ENCODE measurements at places on chromosomes 5 and 9.

DNA sequence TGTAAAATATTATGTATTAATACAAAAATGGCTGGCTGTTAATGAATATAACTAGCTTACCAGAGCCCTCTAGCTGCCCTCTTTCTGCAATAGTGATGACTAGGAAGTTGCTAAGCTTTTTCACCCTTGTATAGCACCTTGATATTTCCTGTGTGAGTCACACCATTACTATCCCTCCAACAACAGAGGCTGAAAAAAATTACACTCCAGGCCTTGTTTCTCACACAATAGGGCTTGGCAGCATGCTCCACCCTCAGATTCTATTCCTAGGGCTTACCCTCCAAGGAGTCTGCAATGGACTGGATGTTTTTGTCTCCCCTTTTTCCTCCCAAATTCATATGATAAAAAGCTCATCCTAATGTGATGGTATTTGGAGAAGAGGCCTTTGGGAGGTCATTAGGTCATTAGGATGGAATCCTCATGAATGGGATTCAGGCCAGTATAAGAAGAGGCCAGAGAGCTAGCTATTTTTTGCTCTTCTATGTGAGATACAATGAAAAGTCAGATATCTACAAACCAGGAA is 184.6 kb upstream of the MAP1B start:
- DNase-seq = no peak

- no peak for DNase-seq
Observed at GRCh38 chr5:144260121-144260520, 89.4 kb downstream of the KCTD16 start.

- DNase-seq = no peak
Observed at GRCh38 chr9:34363619-34364351, 12.9 kb downstream of the MYORG start.

DNA sequence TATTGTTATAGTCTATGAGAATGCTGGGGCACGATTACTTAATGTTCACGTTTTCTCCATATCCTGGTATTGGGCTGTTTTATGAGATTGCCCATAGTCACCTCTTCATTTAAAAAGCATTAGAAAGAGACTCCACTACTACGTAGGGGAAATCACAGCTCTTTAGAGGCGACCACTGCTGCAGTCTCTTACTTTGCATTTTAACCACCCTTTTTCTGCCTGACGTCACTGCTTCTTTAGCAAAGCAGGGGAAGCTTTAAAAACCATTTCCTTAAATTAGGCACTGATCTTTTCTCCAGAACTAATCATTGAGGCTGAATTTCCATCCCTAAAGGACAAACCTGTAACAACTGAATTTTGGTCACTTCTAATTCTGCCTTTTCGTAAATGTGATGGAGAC is 38.9 kb downstream of the ZNF608 start:
- no peak for DNase-seq

GRCh38 chr5:163505049-163505367 is 411 bp upstream of the MAT2B start:
- no peak for DNase-seq

- no peak for DNase-seq
Observed at GRCh38 chr5:179836225-179837019, 15.7 kb downstream of the SQSTM1 start.

- DNase-seq = no peak
Observed at GRCh38 chr5:16626696-16627264, 10.0 kb upstream of the RETREG1 start.

DNA sequence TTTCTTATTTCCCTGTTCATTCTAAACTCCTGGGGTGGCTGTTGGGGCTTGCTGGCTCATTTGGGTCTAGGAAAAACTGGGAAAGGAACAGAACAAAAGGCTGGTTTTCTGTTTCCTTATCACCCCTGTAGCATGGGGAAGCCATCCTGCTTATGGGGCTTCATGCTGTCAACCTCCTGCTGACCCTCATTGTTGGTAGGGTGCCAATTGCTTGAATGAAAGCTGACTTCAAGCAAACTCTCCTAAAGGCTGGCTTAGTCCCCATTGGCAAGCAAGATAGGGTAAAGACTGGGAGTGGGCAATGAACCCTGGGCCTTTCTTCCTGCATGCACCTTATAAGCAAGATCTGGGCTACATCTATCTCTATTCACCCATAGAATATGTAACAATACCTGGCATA is 511.6 kb downstream of the DMAC1 start:
- no peak for DNase-seq

GRCh38 chr9:110081395-110081794 is 126.6 kb downstream of the C9orf152 start:
- DNase-seq = no peak

DNA sequence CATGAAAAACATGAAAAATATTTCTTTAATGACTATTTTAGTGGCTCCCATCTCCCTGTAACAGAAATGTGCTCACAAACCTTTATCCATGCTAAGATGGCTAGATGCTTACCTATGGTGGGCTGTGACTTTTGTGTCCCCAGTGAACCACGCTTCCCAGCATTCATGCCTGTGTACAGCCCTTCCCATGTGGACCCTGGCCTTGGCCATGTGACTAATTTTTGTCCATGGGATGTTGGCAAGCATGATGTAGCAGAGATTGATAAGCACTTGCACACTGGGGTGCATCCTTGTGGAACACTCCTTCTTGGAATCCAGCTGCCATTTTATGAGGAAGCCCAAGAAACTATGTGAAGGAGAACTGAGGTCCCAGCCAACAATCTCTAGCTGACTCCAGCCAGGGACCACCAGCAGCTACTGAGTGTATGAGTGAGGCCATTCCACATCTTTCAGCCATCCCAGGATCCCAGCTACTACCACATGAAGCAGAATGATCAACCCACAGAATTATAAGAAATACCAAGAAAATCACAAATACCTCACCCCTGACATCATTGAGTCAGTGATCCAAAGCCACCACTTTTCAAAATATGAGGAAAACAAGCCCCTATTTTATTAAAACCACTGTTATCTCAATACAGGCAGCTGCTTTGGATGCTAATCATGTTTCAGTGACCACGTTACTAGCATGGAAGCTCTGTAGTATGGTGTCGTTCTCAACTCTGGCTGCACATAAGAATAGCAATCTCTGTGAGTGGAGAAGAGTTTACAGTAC is 16.1 kb upstream of the RAI14 start:
- no peak for DNase-seq

GRCh38 chr5:83000428-83000827 is 76.8 kb downstream of the TMEM167A start:
- DNase-seq = no peak

GRCh38 chr5:16980983-16981382 is 44.9 kb upstream of the MYO10 start:
- no peak for DNase-seq

GRCh38 chr9:124908098-124908497 is 32.8 kb downstream of the GOLGA1 start:
- no peak for DNase-seq

Measured in HFF-Myc (cell line).